ENCODE measurements at places on chromosomes 7 and 10.

- DNase-seq, result no peak
Measured at GRCh38 chr10:94706089-94706488, 22.6 kb downstream of the CYP2C18 start.

DNA sequence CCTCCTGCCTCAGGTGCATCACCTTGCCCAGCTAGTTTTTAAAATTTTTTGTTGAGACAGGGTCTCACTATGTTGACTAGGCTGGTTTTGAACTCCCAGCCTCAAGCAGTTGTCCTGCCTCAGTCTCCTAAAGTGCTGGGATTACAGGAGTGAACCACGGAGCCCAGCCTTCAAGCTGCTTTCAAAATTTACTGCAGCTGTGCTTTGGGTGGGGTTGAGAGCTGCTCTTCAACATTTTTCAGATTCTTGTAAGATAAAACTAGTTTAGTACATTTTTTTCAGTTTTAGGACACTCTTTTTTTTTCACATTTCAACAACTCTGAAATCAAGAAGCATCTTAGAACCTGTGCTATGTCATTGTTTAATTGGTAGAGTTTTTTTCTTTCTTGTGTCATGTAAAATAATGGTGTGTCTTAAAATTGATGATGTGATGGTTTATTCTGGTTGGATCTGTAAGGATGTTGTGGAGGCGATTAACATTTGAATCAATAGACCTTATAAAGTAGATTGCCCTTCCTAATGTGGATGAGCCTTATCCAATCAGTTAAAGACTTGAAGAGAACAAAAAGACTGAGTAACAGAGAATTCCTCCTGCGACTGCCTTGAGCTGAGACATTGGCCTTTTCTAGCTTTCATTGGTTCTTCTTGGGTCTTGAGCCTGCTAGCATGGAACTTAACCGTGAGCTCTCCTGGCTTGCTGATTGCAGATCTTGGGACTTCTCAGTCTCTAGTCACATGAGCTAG is 13.5 kb downstream of the PLEKHA8 start:
- no peak for DNase-seq

GRCh38 chr10:507908-508444 is 181.5 kb downstream of the DIP2C start:
- DNase-seq, result no peak

DNA sequence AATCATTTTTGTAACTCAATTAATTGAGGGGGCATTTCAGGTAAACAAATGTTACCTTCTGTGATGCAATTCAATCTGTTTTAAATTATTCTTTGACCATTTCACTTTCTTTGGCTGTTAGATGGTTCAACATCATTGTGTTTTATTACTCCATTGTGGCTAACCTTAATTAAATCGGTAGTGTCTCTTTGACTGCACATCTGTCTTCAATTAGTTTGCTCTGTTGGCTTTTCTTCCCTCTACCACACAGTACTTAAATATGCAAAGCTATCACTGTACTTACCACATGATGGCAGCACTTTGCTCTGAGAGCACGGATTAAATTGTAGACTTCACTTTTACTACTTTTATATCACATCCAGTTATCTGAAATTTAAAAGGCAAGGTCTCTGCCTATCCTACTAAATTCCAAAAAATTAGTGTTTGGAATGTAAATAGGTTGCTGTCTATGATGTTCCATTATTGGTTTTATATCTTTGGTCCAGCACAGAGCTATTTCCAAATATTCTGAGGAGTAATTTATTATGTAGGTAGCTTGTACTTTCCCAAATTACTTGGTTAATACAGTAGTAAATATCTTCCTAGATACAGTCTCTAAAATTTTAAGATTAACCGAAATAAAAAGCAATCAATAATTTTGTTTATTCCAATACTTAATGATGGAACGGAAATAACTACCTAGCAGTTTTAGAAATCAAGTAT is 352.0 kb downstream of the PCLO start:
- DNase-seq, result peak; percentile 60

DNA sequence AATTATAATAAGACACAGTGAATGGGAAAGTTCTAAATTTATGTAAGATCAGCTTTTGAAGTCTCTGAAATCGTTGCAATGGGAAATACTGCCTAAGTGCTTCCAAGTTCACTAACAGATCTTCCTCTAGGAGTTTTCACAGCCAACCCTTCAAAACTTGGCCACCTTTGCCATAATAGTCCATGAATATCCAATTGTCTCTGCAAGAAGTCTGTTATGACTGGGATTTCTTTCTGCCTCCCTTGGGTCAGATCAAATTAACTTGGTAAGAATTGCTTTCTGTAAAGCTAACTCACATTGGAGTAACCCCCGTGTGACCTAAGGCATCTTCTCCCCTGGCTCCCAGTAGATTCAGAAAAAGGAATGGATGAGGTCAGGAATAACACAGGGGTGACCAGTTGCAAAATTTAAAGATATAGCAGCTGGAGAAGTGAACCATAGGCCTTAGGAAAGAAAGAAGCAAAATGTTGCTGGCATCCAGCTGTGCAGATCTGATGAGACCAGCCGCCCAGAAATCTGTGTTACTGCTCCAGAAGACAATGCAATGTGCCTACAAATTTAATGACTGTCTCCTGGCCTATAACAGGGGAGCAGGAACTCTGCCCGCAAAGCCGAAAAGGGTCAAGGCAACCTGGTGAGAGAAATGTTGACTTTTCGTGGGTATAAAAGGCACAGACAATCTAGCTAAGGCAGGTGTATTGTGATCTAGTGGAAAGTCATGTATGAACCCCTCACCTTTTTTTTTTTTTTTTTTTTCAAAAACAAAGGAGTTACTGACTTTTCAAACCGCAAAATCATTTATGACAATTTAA is 7.5 kb upstream of the OPTN start:
- DNase-seq, result no peak

DNA sequence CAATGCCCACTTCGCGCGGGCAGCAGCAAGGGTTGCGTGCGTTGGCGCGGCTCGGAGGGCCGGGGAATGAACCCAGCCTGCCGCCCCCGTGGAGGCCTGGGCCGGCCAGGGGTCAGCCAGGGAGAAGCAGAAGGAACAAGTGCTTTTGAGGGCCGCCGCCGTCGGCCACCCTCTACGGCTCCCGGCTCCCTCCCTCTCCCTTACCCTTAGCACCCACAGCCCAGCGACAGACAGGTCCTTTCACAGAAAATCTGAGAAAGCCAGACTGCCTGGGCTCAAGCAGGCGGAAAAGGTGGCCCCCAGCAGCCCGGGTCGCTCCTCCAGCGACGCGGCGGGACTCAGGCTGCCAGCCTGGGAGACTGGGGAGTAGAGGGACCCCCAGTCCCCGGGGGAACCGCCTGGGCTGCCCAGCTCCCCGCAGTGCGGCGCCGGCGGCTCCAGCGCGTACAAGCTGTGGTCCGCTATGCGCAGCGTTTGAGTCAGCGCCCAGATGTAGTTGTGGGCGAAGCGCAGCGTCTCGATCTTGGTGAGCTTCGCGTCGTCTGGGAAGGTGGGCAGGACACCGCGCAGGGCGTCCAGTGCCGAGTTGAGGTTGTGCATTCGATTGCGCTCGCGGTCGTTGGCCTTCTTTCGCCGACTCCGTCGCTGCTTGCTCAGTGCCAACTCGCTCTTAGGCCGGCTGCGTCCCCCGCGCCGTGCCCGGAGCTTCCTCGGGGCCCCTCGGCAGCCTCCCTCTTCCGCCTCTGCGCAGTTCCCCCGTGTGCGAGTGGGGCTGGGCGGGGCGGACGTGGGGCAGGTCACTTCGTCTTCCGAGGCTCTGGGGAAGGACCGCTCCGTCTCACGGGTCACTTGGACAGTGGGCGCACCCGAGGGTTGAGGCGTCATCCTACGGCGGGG is 815 bp downstream of the NEUROG3 start:
- DNase-seq, result no peak

DNA sequence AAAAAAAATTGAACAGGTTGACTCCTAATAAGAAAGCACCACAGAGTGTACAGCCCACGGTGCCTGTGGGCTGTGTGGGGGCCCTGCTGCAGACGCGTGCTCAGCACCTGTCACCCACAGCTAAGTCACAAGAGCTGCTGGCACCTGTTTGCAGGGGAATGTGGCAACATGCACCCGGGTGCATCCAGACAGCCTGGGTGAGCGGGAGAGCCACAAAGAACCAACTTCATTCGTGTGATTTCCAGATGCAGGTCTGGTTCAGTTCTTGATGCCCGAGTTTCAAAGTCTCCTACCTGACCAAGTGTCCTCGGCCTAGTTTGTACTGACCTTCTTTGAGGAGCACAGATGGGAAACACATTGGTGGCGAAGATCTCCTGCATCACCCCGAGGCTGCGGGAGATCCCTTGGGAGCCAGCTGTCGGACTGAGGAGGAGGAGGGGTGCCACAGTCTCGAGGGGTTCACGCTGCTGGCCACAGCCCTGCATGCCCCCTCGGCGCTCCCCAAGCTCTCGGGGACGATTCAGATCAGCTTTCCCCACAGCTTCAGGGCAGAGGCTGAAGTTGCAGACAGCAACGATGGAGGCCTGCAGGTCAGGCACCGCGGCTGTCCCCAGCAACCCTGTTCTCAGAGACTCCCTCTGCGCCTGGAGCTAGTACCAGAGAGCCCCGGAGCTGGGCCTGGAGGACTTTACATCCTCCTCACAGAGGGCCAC is 35.3 kb downstream of the AMZ1 start:
- DNase-seq, result no peak

- no peak for DNase-seq
Measured at GRCh38 chr10:109977382-109977806, 30.4 kb upstream of the ADD3 start.

DNA sequence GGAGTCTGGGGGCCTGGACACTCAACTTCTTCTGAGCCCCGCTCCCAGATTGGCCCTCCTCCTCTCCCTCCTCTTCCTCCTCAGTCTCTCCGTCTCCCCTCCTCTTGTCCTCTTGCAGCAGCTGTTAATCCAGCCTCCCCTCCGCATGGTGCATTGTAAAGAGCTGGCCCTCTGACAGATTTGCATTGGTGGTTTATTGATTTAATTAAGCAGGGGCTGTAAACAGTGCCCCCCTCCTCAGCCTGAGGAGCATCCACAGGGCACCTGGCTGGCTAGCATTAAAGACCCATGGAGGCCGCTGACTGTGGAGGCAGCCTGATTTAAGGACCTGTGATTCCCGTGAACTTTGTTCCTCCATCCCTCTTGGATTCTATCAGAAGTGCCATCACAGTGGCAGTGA is 28.9 kb upstream of the PCBD1 start:
- peak; percentile 39 for DNase-seq

DNA sequence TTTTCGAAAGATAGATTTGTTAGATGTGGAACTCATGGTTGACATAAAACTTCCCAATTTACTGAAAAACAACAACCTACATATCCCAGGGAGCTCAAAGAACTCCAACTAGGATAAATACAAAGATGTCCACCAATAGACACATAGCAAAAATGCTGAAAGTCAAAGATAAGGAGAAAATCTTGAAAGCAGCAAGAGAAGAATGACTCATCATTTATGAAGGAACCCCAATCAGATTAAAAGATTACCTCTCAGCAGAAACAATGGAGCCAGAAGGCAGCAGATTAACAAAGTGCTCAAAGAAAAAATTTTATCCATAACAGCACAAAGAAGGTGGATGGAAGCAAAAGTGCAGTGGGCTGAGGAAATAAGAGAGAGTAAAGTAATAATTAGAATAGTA is 908.6 kb downstream of the SORCS3 start:
- no peak for DNase-seq

- no peak for DNase-seq
Measured at GRCh38 chr10:1411956-1412355, 325.4 kb downstream of the ADARB2 start.

- no peak for DNase-seq
Measured at GRCh38 chr7:140937702-140938264, 13.1 kb upstream of the BRAF start.

DNA sequence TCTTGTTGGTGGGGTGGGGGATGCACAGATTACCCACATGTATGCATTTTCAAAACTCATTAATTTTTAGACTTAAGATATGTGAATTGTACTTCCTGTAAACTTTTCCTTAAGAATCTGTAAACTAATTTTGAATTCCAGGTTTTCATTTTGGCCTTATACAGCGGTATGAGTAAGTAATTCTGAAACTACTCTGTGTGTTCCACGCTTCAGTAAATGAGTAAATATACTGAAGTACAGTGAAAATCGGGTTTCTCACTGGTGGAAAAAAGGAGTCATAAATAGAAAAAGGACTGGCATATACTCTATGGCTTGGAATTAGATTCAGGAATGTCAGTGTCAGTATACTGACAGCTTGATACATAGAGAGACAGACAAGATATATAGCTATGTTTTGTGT is 72.8 kb downstream of the CTTNBP2 start:
- DNase-seq, result no peak

- no peak for DNase-seq
Measured at GRCh38 chr10:11414314-11415038, 197.0 kb downstream of the USP6NL start.

DNA sequence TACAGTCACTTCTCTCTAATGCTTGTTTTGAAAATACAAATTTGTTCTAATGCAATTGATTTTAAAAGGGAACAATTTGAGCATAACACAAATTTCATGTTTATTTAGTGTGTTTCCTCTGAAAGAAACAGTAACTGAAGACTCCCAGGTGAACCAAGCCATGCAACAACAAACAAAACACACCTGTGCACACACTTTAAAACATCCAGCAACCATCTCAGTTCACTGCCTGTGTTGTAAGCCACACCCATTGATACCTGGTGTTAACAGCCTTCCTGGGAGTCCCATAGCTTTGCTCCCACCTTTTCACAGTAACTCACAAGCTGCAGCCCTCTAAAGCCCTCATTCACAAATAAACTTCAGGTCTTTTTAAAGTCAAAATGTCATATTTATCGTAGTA is 89.3 kb downstream of the DOCK4 start:
- DNase-seq, result peak; percentile 13

- DNase-seq, result no peak
Measured at GRCh38 chr7:77254429-77254828, 54.8 kb upstream of the FGL2 start.

GRCh38 chr10:28666751-28667467 is 10.4 kb upstream of the BAMBI start:
- no peak for DNase-seq

GRCh38 chr10:17735166-17735941 is 16.6 kb upstream of the TMEM236 start:
- no peak for DNase-seq

- no peak for DNase-seq
Measured at GRCh38 chr10:10855151-10855581, 162.5 kb upstream of the CELF2 start.

GRCh38 chr10:80529604-80530003 is 8.1 kb upstream of the SH2D4B start:
- DNase-seq, result no peak

GRCh38 chr7:80593869-80594586 is 44.4 kb upstream of the CD36 start:
- no peak for DNase-seq

DNA sequence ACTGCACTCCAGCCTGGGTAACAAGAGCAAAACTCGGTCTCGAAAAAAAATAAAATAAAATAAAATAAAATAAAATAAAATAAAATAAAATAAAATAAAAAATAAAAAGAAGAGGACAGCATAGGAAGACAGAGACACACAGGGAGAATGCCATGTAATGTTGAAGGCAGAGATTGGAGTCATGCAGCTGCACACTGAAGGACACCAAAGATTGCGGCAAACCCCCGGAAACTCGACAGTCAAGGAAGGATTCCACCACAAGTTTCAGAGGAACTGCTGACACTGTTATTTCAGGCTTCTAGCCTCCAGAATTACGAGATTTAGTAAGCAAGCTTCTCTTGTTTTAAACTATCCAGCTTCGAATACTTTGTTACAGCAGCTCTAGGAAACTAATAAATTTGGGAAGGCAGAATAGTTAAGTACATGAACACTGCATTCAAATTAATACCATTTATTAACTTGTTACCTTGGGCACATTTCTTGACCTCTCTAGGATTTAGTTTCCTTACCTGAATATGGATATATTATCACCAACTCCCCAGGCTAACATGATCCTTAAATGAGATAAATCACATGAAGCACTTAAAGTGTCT is 9.5 kb downstream of the CPED1 start:
- DNase-seq, result no peak
